ENCODE measurements at places on chromosomes 16 and 17.

- peaks cover 6% of the 10 kb centered on the region for H3K4me1 ChIP-seq
- no peak overlapping the region for H3K4me3 ChIP-seq
Measured at GRCh38 chr17:44000141-44000860, 4.1 kb upstream of the NAGS start.

DNA sequence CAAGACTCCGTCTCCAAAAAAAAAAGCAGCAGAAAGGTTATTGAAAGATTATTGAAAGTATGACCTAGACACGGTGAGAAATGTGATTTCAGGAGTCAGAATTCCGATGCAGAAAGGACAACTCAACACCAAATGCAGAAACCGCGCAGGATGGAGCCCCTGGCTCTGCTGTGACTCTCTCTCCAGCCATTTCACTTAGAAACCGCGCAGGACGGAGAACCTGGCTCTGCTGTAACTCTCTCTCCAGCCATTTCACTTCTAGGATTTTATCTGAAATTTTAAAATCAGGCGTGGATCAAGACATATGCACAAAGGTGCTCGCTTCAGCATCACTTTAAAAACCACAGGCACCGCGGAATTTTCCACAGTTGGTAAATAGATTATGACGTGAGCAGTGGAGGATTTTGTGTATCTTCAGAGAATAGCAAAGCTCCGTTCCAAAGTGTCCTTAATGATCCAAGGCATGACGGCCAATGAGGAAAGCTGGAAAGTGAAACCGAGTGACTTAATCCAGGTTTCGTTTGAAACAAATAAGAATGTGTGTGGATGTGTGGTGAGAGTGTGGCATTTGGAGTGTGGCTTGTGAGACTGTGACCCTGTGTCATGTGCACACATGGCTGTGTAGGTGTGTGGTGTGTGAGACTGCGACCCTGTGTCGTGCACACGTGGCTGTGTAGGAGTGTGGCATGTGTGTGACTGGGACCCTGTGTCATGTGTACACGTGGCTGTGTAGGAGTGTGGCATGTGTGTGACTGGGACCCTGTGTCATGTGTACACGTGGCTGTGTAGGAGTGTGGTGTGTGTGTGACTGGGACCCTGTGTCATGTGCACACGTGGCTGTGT lies 9.5 kb downstream of the UTS2R start:
- H3K4me1 ChIP-seq = no peaks in the 10 kb centered on the region
- peaks cover 82% of the 10 kb centered on the region for H3K27me3 ChIP-seq
- no peak overlapping the region for H3K27ac ChIP-seq
- no peak for DNase-seq

GRCh38 chr16:79434771-79435170 lies 165.8 kb downstream of the MAF start:
- H3K27me3 ChIP-seq = peaks cover 14% of the 10 kb centered on the region
- no peak overlapping the region for H3K4me3 ChIP-seq

- DNase-seq = peak; percentile 61
- peaks cover 3% of the 10 kb centered on the region for H3K27me3 ChIP-seq
- H3K36me3 ChIP-seq = no peaks in the 10 kb centered on the region
- H3K27ac ChIP-seq = peak overlapping the region; percentile 94
- H3K4me3 ChIP-seq = peak overlapping the region; percentile 87
Measured at GRCh38 chr16:85029408-85029784, 1.8 kb downstream of the KIAA0513 start.

DNA sequence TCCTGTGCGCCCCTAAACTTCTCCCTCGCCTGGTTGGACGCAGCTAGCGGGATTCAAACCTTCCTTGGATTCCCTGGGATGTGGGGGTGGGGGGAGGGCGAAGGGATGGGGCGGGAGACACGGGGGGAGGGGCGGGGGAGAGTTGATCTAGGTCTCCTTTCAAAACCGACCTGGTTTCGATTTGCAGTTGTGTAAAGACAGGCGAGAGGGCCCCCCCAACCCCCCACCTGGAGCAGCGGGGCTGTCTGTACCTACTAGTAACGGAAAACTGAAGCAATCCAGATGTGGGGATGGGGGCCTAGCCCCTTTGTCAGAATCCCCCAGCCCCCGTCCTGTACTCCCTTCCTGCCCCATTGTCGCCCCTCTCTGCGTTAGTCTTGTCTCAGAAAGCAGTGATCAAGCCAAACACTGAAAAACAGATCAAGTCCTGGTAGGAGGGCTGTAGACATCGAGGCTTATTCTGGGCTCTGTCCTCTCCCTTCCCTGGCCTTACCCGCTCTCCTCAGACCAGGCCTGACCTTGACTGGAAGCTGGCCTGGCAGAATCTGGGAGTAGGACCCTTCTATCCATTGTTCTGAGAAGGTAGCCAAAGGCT lies 902 bp downstream of the DLX4 start:
- H3K36me3 ChIP-seq = peaks cover 3% of the 10 kb centered on the region
- H3K27me3 ChIP-seq = peaks cover 99% of the 10 kb centered on the region
- H3K27ac ChIP-seq = no peak overlapping the region
- peak; percentile 40 for DNase-seq

DNA sequence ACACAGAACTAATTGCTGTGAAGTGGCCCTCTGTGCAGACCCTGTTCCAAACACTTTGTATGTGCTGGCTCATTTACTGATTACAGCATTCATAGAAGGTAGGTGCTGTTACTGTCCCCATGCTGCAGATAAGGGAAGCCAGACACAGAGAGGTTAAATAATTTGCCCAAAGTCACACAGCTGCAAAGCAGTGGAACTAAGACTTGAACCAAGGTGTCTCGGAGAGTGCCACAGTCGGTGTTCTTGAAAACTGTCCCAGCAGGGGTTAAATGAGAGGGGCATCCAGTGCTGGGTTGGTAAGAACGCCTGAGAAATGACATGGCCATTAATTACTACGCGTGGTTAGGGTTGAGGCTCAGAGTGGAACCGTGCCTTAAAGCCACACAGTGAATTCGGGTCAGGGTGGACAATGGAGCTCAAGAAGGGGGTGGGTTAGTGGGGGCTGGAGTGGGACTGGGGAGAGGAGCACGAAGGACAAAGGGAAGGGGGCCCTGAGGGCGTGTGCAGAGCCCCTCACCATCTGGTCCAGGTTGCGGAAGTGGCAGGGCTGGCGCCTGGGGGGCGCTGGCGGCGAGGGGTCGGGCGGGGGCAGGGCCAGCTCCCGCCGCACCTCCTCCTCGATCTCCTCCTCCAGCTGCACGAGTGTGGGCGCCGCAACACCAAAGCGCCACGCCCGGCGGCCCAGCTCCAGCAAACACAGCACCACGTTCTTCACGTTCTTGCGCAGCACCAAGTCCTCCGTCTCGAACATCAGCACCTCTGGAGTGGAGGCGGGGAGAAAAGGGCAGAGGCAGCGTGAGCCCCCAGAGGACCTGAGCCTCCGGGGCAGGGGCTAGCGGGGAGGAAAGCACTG lies 3.3 kb downstream of the GAS2L2 start:
- H3K27ac ChIP-seq = no peak overlapping the region
- DNase-seq = no peak
- peak overlapping the region; percentile 12 for H3K4me3 ChIP-seq

GRCh38 chr17:20302246-20302917 lies 165.0 kb downstream of the LGALS9B start:
- peaks cover 11% of the 10 kb centered on the region for H3K36me3 ChIP-seq
- no peak overlapping the region for H3K27ac ChIP-seq
- no peaks in the 10 kb centered on the region for H3K27me3 ChIP-seq
- no peak overlapping the region for H3K4me3 ChIP-seq

DNA sequence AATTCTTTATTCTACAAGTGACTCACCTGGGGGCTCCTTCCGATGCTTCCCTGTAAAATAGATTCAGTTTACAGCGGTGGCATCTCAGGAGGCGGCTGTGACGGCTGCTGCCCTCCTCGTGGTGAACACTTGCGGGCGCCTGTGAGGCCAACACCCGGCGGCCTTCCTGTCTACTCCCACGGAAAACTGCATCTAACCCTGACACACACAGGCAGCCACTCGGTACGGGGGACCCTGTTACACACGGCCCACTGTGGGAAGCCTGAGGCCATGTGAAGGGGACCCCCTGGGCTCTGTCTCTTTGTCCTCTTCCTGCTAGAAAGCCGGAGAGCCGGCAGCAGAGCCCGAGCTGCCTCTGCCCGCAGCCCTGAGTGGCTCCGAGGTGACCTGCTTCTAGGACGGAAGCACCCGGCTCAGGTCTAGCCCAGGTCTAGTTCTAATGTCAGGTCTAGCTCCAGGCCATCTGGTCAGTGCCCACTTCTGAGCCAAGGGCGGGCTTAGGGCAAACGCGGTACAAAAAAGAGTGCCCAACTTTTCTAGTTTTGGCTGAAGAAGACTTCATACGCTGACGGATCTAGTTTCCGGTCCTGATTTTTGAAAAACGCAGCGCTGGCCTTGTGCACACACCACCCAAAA lies 159.4 kb downstream of the ENGASE start:
- no peak for DNase-seq
- no peaks in the 10 kb centered on the region for H3K36me3 ChIP-seq
- no peaks in the 10 kb centered on the region for H3K4me1 ChIP-seq
- H3K27me3 ChIP-seq = peaks cover 19% of the 10 kb centered on the region
- no peak overlapping the region for H3K27ac ChIP-seq

DNA sequence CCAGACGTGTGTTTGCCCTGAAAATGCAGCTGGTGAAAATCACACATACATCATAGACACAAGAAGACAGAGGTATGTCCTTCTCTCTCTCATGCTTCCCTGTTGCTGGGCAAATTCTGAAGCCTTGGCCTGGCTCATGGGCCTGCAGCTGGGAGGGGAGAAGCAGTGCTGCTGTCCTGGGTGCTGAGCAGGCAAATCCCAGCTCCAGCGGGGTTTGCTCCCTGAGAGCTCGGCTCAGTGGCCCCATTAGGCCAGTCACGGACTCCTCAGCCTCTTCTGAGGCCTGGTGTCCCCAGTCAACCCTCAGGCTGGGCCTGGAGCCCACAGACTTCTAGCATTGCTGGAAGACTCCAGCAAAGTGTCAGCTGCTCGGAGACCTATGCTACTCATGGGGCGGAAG lies 11.7 kb downstream of the RHBDL3 start:
- H3K4me1 ChIP-seq = no peaks in the 10 kb centered on the region
- no peak overlapping the region for H3K4me3 ChIP-seq
- DNase-seq = no peak

- H3K36me3 ChIP-seq = peaks cover 7% of the 10 kb centered on the region
- H3K27me3 ChIP-seq = peaks cover 38% of the 10 kb centered on the region
- no peak overlapping the region for H3K27ac ChIP-seq
- no peak for DNase-seq
- peaks cover 21% of the 10 kb centered on the region for H3K4me1 ChIP-seq
Measured at GRCh38 chr17:40499551-40500189, 1.8 kb downstream of the TNS4 start.

Data from activated naive CD4-positive, alpha-beta T cell treated with anti-CD3 and anti-CD28 coated beads, Interleukin-2, amount 10 ng/mL, durations not matched to agents 7 days and 5 days (primary cell).